ENCODE measurements at places on chromosomes 6 and 20.

DNA sequence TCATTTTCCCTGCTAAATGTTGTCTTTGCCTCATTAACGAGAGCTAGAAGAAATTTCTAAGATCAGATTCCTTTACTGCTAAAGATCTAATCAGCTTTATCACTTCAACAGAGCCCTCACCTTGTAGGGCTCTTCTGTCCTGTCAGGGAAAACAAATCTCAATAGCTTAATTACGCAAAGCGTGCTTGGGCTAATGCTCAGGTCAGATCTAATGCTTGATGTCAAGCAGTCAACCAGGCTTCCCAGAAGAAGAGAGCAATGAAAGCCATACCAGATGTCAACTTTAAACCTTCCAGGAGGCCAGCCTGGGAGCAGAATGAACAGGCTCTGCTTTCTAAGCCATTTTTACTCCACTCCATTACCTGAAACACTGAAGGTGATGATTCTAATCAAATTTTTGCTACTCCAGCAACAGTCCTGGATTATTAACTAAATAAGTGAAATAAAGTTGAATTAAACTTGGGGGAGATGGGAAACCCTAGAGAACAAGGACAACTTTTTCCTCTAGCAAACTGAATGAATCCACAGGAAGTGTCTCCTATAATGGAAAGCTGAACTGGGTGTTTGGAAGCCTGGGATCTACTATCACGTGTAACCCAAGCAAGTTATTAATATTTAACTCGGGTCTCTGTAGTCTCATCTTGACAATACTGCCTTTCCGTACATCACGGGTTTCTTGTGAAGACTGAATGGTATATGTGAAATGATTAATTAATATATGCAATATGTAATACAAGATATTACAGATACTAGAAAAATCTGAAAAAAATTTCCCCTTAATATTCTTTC, 273.7 kb downstream of the PTPRK start:
- H3K27me3 ChIP-seq = no peaks in the 10 kb centered on the region
- H3K4me3 ChIP-seq = no peak overlapping the region
- peaks cover 1% of the 10 kb centered on the region for H3K4me1 ChIP-seq
- H3K27ac ChIP-seq = no peak overlapping the region
- H3K36me3 ChIP-seq = no peaks in the 10 kb centered on the region
- DNase-seq = no peak

DNA sequence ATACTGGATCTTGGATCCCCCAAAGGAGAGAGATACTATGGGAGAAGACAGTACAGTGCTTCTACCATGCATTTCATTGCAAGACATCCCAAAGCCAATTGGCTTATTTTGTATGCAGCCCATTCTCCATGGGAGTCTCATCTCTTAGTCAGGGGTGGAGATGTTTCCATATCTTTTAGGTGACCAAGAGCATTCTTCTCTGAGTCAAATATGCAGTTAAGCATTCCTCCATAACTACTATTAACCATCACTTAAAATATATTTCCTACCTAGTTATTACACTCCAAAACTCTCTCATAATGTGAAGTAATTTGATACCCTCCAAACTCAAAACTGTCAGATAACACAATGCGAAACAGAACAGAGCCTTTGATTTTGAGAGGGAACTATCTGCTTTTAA, 542.6 kb downstream of the HDGFL1 start:
- no peaks in the 10 kb centered on the region for H3K36me3 ChIP-seq
- no peak overlapping the region for H3K4me3 ChIP-seq
- no peak for DNase-seq
- H3K4me1 ChIP-seq = no peaks in the 10 kb centered on the region
- H3K27ac ChIP-seq = no peak overlapping the region
- H3K27me3 ChIP-seq = no peaks in the 10 kb centered on the region

GRCh38 chr20:1964659-1965405, 29.0 kb downstream of the PDYN start:
- H3K4me3 ChIP-seq = peak overlapping the region; percentile 54
- peaks cover 14% of the 10 kb centered on the region for H3K4me1 ChIP-seq
- H3K36me3 ChIP-seq = no peaks in the 10 kb centered on the region
- H3K27ac ChIP-seq = no peak overlapping the region

GRCh38 chr6:37922563-37922962, 103.0 kb downstream of the ZFAND3 start:
- DNase-seq = no peak
- no peak overlapping the region for H3K4me3 ChIP-seq
- H3K36me3 ChIP-seq = no peaks in the 10 kb centered on the region
- peaks cover 40% of the 10 kb centered on the region for H3K4me1 ChIP-seq
- H3K27me3 ChIP-seq = no peaks in the 10 kb centered on the region
- no peak overlapping the region for H3K27ac ChIP-seq

DNA sequence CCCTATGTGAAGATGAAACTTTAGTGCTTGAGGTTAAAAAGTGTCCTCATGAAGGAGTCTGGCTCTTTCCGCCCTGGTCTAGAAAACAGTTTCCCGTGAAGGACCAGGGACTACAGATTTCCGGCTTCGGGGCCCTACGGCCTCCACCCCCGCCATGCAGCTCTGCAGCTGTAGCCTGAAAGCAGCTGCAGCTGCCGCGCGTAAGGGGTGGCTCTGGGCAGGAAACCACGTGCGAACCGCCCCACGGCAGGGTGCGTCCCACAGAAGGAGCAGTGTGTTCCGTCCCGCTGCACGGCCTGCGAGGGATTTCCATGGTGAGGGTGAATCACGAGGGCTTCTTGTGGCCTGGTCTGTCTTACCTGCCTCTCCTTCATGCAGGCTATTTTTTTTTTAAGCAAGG, 117.0 kb downstream of the ERMARD start:
- DNase-seq = peak; percentile 74
- no peak overlapping the region for H3K4me3 ChIP-seq
- H3K36me3 ChIP-seq = no peaks in the 10 kb centered on the region

- peak overlapping the region; percentile 80 for H3K27ac ChIP-seq
- H3K27me3 ChIP-seq = no peaks in the 10 kb centered on the region
- H3K4me3 ChIP-seq = no peak overlapping the region
These were observed 37.6 kb upstream of the CCN6 start for GRCh38 chr6:112016320-112016719.

GRCh38 chr6:129623008-129623732, 86.8 kb downstream of the ARHGAP18 start:
- DNase-seq = no peak
- H3K27me3 ChIP-seq = no peaks in the 10 kb centered on the region
- no peaks in the 10 kb centered on the region for H3K4me1 ChIP-seq
